ENCODE measurements at places on chromosomes 6 and 20.

- no peak for DNase-seq
These were observed 6.0 kb upstream of the SLC2A10 start for GRCh38 chr20:46703435-46703834.

DNA sequence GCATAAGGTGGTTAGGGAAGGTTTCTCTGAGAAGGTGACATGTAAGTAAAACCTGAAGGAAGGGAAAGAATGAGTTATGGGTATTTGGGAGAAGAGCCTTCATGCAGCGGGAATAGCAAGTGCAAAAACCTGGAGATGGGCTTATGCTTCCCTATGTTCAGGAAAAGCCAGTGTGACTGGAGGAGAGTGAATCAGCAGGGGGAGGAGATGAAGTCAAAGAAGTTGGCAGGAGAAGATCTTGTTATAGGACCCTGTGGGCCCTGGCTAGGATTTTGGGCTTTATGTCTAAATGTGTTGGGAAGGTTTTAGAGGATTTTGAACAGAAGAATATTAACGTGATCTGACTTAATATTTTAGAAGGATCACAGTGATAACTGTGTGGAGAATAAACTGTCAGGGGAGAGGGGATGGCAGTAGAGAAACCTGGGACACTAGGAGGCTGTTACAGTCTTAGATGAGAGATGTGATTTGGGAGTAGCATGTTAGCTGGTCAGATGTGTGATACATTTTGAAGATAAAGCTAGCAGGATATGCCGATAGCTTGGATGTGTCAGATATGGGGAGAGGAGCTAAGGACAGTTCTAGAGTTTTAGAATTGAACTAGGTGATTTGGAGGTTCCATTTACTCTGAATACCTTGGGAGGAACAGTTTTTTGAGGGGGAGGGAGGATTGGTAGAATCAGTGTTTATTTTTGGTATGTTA, 41.0 kb downstream of the PHF3 start:
- no peak for DNase-seq

- no peak for DNase-seq
These were observed 68.5 kb upstream of the SRSF6 start for GRCh38 chr20:43389211-43389610.

DNA sequence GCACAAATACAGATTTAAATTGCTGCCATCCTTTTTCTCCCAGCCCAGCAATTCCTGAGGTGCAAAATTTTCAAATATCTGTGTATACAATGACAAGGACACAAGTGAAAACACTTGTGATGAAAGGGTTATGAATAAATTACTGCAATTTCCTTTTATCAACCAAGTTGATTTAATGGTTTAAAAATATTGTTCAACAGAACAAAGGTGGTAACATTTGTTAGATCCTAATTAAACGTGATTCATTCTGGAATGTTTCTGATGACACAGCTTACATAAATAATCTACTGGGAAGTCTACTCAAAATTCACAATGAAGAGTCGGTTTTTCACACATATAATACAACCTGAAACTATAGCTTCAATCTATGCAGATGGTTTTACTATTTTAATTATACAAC, 17.1 kb downstream of the B4GALT5 start:
- DNase-seq: no peak

- no peak for DNase-seq
These were observed 59.7 kb downstream of the PHACTR1 start for GRCh38 chr6:12776291-12776690.

DNA sequence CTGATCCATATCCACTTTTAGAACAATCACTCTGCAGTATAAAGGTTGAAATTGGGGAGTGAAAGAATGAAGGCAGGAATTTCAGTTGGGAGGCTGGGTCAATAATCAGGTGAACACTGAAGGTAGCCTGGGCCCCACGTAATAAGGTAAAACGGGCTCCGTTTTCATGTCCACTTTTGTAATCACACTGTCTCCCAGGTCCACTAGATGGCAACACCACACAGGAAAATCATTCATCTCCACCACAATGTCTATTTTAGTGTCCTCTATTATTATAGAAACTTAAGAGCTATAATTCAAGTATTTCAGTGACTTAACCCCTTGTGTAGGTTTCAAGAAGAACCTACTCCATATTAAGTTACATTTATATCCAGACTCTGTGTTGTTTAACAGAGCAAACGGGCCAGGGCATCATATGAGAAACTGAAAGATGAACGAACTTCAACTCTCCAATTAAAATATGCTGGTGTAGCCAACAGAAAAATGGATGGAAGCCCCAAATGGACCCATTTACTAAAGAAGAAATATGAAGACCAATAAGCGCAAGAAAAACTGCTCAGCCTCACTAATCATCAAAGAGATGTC, 45.9 kb upstream of the MC3R start:
- peak; percentile 11 for DNase-seq

DNA sequence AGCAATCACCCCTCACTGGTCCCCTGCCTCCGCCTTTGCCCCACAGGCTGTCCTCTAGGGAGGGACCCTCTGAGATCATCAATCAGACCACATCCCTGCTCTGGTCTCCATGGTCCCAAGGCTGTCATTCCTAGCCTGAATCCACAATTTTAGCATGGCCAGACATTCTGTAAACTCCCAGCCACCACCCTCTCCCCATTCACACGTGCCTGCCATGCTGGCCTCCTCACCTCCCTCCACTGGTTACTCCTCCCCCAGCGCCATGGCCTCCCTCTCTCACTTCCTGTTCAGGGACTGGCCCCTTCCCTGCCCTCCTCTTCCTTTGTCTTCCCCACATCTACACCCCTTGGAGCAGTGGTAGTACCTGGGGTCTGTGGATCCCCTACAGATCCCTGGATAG, 150.7 kb upstream of the MLN start:
- no peak for DNase-seq

- DNase-seq: peak; percentile 86
These were observed 139.8 kb downstream of the OR2B2 start for GRCh38 chr6:27772261-27773001.

DNA sequence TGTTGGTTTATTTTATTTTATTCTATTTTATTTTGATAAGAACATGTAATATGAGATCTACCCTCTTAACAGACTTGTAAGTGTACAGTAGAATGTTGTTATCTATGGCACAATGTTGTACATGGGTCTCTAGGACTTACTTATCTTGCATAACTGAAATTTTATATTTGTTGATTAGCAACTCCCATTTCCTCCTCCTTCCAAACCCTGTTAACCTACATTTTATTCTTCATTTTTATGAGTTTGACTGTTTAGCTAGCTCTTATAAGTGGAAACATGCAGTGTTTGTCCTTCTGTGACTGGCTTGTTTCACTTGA, 37.9 kb upstream of the BCAS1 start:
- DNase-seq: no peak

DNA sequence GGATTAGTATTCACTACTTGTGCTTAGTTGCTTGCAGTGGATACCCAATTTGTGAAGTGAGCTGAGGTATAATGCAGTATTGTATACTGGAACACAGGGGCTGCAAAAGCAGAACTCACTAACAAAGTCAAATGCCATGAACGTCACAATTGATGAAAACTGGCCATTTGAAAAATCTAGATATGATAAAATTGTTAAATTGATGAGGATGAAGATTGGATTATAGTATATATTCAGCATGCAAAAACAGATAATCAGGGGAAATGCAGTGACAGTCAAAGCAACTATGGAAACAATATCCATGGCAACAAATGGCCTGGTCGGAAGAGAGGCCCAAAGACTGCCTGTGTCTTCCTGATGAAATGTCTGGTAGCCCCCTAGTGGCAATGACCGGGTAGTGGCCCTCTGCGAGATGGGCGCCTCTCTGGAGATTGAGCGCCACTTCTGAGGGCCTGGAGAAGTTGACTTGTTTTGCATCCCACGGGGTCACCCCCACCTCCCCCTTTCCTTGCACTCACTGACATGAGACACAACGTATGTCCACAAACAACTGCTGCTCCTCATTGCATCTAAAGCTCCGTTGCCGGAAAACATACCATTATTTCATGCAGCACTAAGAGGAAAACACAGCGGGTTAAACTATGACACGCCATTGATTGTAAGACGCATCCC, 43.6 kb downstream of the C6orf15 start:
- peak; percentile 93 for DNase-seq

DNA sequence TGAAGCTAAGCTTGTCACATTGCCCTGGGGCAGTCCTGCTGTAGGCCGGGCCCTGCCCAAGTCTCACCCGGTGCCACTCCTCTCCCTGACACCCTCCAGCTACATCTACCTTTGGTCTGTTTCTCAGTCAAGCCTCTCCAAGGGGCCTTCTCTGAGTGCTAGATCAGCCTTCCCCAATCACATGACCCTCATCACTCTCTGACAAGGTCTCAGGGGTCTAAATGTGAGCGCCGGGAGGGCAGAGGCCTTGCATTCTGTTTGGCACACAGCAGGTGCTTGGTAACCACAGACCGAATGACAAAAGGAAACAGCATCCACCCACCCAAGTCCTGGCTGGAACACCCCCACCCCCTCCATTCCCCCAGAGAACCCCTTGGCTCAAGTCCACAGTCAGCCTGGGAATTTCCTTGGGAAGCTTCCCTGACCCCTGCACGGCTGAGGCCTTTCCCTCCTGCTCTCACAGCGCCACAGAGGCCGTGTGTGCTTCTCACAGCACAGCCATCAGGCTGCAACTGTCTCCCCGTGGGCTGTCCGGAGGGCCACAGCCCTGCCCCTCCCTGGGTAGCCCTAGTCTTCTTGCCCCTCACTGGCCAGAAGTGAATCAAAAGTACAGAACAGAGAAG, 32.9 kb downstream of the PKIG start:
- DNase-seq: no peak

GRCh38 chr20:44424039-44424495, 51.6 kb upstream of the TTPAL start:
- DNase-seq: no peak

- DNase-seq: no peak
These were observed 3.6 kb upstream of the KCNB1 start for GRCh38 chr20:49486064-49486463.

DNA sequence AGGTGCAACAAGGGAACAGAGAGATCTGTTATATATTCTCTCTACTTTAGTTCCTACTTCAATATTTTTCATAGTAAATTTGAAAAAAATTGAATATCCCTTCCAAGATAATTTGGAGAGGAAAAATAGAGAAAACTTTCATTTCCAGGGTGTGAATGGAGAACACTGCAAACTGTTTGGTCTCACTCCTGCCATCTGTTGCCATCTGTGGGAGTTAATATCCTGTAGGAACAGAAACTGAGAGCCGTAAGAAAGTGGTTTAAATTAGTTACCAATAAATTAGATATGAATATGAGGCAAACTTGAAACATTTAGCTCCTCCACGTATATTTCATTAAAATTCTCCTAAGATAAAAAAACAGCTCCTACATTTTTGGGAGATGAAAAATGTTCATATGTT, 4.2 kb downstream of the ZNF337 start:
- DNase-seq: no peak

- no peak for DNase-seq
These were observed 170.5 kb upstream of the TSHZ2 start for GRCh38 chr20:52801628-52802006.

DNA sequence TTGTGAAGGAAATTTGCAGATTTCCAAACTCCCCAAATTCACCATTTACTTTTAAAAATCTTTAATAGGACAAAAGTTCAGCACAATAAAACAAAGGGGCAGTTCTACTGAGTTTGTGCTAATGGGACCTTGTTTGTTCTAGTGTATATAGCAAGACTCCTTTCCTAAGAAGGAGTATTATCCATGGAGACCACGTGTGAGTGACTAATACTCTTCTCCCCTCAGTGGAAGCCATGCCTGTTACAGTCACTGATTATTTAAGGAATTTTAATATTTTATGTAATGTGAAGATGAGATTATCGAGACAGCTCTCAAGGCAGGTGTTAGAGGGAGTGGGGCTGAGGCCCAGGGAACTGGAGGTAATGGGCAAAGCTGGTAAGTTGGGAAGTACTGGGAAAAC, 16.4 kb upstream of the QKI start:
- no peak for DNase-seq

DNA sequence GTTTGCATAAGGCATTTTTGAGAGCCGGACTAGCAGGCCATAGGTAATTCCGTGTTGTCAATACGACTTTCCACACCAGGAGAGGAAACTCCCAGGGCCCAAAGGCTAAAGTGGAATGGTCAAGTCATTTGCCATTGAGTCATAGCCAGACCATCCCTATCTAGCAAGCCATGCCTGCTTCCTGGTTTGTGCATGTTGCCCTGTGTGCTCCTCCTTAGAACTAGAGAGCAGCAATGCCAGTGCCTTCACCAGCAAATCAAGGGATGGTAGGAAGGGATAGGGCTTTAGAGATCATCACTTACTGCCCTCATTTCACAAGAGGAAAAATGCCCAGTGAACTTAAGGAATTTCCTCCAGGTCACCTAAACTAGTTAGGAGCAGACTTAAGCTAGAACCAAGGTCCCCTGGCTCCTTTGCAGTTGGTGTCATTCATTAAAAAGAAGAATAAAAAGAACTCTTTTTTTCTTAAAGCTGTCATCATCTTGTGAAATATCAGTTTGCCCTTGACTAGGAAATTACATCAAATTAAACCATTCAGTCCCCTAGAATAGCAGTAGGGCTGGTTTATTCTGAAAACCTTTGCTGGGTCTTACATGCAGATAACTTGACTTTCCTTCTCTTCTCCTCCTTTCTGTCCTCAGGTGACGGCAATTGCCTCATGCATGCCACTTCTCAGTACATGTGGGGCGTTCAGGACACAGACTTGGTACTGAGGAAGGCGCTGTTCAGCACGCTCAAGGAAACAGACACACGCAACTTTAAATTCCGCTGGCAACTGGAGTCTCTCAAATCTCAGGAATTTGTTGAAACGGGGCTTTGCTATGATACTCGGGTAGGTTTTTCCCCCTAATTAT, 7.4 kb downstream of the TNFAIP3 start:
- DNase-seq: peak; percentile 11

DNA sequence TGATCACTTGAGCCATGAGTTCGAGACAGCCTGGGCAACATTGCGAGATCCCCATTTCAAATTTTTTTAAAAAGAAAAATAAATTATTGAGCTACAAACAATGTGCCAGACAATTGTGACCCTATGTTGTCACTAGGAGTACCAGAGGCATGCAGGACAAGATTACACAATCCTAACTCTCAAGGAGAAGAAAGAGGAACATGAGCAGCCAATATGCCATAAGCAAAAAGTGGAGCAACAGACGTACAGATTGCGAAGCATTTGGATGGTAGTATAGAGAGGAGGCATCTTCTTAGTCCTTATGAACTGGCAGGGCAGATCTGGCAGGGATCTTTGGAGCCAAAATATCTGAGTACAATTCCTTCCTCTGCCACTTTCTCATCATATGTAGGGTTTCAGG, 156.4 kb downstream of the OR2B2 start:
- no peak for DNase-seq

DNA sequence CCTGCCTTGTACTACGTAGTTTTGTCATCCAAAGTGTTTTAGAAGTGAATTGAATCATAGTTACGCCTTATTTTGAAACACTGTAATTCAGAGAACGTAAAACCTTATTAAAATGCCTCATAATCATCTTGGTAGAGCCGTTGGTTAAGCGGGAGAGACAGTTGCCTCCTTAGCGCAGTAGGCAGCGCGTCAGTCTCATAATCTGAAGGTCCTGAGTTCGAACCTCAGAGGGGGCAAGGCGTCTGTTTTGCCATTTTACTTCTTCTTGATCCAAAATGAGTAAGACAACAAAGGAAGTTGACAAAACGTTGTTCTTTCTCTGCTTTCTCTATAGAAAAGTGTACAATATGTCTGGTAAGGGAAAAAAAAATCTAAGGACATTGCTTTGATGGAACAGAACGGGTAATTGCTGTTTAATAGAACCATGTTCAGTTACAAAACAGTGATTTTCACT, 20.7 kb upstream of the TRIM27 start:
- DNase-seq: peak; percentile 81

- DNase-seq: no peak
These were observed 10.5 kb downstream of the PTGIS start for GRCh38 chr20:49557449-49557848.

GRCh38 chr6:169112483-169113320, 140.9 kb downstream of the THBS2 start:
- no peak for DNase-seq

GRCh38 chr6:158042245-158042798, 60.7 kb downstream of the SYNJ2 start:
- peak; percentile 79 for DNase-seq

Measured in kidney glomerular epithelial cell (primary cell).